ENCODE measurements at places on chromosomes 7 and 10. TPM values are rescaled to one million over a fixed set of nuclear protein-coding genes. Genes with fewer than 3 reads are reported as not detected.

DNA sequence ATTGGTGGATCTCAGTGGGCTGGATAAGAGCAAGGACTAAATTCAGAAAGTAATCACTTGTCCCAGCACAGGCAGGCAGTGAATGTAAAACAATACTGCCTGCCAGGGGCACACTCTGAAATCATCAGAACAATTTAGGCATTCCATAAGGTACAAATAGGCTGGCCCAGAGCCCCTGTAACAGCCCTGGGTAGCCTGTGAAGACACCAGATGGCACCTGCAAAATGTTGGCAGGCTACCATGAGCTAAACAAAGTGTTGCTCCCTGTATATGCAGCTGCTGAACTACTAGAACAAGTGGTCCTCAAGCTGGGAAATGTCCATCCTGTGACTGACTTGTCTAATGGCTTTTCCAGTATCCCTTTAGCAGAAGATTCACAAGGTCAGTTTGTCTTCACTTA lies 3.0 kb upstream of the PRSS37 start:
- peak; percentile 90 for DNase-seq

DNA sequence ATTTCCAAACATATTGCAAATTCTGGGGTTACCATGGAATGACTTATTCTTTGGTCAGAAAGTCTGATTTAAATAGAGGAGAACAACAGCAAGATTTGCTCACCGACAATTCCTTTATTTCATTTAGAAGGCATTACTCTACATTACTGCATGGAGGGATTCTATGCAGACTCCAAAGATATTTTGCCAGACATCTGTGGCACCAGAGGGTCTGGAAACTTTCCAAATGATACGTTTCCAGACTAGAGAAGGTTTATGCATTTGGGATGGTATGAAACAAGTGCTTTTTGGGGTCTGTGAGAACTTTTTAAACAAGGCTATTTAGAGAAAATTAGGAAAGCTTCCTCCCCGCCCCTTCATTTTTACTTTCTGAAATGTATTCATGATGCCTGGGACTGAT lies 125.3 kb downstream of the SAMD9 start:
- DNase-seq = no peak

GRCh38 chr10:112716076-112716475 lies 234.0 kb upstream of the TCF7L2 start:
- DNase-seq = no peak

- no peak for DNase-seq
Observed at GRCh38 chr10:72059843-72060822, 28.2 kb downstream of the SPOCK2 start.

FAM180A gene
- total RNA-seq = not detected

IFIT1B gene
- total RNA-seq = not detected

FBXL13 gene
- 1.7 TPM for total RNA-seq

Data from G401 (cell line).